ENCODE measurements at places on chromosomes 2 and 18.

DNA sequence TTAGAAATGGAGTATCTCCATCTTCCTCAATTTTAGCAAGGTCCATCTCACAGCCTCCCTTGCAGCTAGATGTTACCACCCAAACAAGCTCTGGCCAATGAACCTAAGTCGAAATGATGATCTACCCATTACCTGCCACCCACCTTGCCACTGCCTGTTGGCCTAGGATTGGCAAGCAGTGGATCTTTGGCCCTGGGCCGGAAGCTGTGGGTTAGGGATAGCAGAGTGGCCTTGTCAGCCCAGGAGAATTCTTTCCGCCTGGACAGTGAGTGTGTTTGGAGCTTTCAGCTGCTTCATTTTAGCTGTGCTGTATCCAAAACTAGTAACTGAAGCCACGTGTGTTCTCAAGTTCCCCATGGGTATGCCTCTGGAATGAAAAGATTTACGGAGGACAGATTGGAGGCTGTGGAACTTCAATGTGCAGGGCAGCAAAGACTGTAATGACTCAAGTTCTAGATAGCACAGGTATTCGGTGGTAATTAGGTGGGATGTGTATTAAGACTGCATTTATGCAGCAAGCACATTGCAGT lies 7.7 kb upstream of the PARD6G start:
- no peak for DNase-seq

DNA sequence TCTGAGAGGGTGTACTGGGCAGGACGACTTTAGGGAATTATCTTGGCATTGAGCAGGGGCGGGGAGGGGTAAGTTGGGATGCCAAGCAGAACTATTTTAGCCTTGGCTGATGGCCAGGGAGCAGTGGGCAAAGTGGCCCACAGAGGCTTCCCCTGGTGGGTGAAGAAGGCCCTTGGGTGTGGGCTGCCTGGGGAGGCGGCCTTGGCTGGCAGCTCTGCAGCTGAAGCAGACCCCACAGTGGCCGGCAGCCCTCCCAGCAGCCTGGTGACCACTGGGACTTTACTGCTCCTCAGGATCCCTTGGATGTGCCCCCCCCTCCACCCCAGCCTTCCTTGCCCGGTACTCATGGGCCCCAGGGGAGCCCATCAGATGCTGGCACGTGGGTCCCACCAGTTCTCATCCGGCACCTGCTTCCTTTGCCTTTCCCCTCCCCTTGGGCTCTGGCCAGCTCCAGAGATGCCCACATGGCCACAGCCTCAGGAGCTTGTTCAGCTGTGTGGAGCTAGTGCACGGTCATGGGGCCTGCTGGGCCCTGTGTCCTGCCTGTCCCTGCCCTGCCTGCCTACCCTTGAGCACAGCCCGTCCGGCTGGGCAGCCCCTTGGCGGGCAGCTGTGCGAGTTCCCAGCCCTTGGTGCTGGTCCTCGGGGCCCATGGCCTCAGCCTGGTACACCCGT lies 122.1 kb upstream of the HS6ST1 start:
- no peak for DNase-seq

GRCh38 chr2:133303150-133303549 lies 265.1 kb downstream of the NCKAP5 start:
- DNase-seq, result no peak

DNA sequence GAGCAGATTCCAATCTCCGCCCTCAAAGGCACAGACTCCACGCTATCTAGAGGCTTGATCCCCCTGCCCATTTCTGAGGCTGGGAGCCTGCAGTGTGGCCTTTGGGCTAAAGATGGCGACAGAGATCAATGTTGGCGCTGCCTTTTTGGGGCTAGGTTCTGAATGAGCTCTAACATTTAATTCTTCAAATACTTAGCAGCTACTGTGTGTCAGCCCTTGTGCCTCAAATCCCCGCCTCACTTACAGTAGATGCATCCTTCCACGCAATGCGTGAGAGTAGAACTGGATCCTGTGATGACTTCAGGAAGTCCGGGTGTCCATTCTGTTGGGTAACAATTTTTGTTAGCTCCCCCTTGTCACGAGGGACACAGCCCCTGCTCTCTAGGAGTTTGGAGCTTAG lies 12.4 kb downstream of the IL1F10 start:
- no peak for DNase-seq

GRCh38 chr2:15006667-15007066 lies 374.1 kb downstream of the LRATD1 start:
- DNase-seq, result no peak

DNA sequence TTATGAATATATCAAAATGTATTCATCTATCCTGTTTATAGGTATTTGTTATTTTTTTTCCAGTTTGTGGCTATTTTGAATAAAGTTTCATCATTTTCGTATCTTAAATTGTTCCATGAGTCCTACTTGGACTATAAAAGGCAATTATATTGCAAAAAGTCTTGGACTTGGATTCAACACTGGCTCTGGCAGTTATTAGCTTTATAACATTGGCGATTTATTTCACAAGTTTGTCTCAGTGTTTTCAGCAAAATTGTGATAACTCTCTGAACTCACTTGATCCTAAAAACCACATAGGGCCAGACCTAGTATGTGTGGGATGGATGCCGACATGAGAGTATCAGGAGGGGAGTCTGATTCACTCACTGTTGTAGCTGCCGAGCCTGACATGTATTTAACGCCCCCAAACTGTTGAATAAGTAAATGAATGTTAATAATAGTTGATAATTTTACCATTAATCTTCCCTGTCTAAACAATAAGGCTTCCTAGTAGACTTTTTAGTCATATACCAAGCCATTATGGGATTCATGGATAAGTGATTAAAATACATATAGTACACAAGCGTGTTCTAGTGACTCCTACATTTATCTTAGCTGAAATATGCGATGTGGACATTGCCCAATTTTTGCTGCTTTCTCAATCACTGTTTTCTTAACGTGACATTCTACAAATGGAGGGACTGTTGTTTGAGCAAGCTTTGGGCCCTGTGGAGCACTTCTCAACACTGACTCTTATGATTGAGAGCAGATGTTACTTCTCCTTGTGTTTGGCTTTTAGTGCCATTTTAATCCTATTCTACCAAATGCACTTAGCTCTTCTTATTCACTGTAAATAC lies 907.6 kb downstream of the EPHA4 start:
- no peak for DNase-seq

Data from G401 (cell line).